ENCODE measurements at places on chromosomes 2 and 18.

GRCh38 chr2:39120521-39120770, 405 bp downstream of the SOS1 start:
- DNase-seq, result no peak

GRCh38 chr2:79368116-79368630, 144.7 kb upstream of the CTNNA2 start:
- no peak for DNase-seq

- DNase-seq, result no peak
Observed at GRCh38 chr18:24386681-24387080, 10.9 kb downstream of the OSBPL1A start.

- no peak for DNase-seq
Observed at GRCh38 chr18:13501891-13502290, 224.5 kb downstream of the FAM210A start.

All from CD4-positive, alpha-beta T cell treated with Interleukin-12 subunit alpha and Interleukin-12 subunit beta, for 1 hour (primary cell).